ENCODE measurements at places on chromosomes 5 and 9. TPM values are rescaled to one million over a fixed set of nuclear protein-coding genes. Genes with fewer than 3 reads are reported as not detected.

Gene PPP2R2B
- total RNA-seq, result 11.4 TPM

Gene FOXD1
- total RNA-seq, result 2.8 TPM

Gene COMMD10
- total RNA-seq, result 22.9 TPM

Gene PRKACG
- not detected for total RNA-seq

Gene GMCL2
- not detected for total RNA-seq

Gene CDX1
- total RNA-seq, result not detected

Gene GPSM1
- 140 TPM for total RNA-seq

Gene STK32A
- 3.2 TPM for total RNA-seq

Gene SLC6A18
- total RNA-seq, result not detected

Gene ADAMTS16
- total RNA-seq, result 4.8 TPM

Gene LCP2
- not detected for total RNA-seq

Gene FAM120A
- 32.3 TPM for total RNA-seq

Gene ADAMTSL1
- total RNA-seq, result 0.91 TPM

Gene IFNB1
- not detected for total RNA-seq

Gene FOXD4
- total RNA-seq, result 0.76 TPM

Gene LCNL1
- total RNA-seq, result not detected

Gene TLR4
- not detected for total RNA-seq

Gene TAF11L4
- total RNA-seq, result not detected

Gene TYRP1
- total RNA-seq, result not detected

Gene G3BP1
- 127 TPM for total RNA-seq

Gene MAMDC2
- 0.22 TPM for total RNA-seq

Gene ZMAT2
- total RNA-seq, result 71.3 TPM

Gene ARL14EPL
- not detected for total RNA-seq

Gene GPR21
- total RNA-seq, result 3.8 TPM

Gene SNAPC3
- total RNA-seq, result 104 TPM

Gene BTNL3
- not detected for total RNA-seq

Gene NPR3
- not detected for total RNA-seq

Gene TMEM171
- 1.1 TPM for total RNA-seq

Gene PLAC8L1
- total RNA-seq, result 2.2 TPM

Gene NUTM2G
- not detected for total RNA-seq
